Left ventricle myocardium inferior (tissue), 1 donor: ENCODE measurements at places on chromosomes 13 and 19.
A peak's percentile ranks its signal among the peaks of the same experiment; 100 is the strongest.

GRCh38 chr19:2820112-2820702, 539 bp downstream of the ZNF554 start:
- no peak for DNase-seq
- H3K4me1 ChIP-seq, result peaks cover 21% of the 10 kb centered on the region

- no peak for DNase-seq
- H3K36me3 ChIP-seq, result no peaks in the 10 kb centered on the region
- H3K27me3 ChIP-seq, result no peaks in the 10 kb centered on the region
- H3K4me1 ChIP-seq, result no peaks in the 10 kb centered on the region
- H3K4me3 ChIP-seq, result no peak overlapping the region
Observed at GRCh38 chr19:51820831-51821446, 26.0 kb downstream of the FPR3 start.

GRCh38 chr13:42494157-42494556, 79.8 kb upstream of the TNFSF11 start:
- H3K36me3 ChIP-seq, result no peaks in the 10 kb centered on the region
- no peak overlapping the region for H3K27ac ChIP-seq
- no peaks in the 10 kb centered on the region for H3K4me1 ChIP-seq
- H3K4me3 ChIP-seq, result no peak overlapping the region
- DNase-seq, result no peak
- H3K27me3 ChIP-seq, result peaks cover 7% of the 10 kb centered on the region

DNA sequence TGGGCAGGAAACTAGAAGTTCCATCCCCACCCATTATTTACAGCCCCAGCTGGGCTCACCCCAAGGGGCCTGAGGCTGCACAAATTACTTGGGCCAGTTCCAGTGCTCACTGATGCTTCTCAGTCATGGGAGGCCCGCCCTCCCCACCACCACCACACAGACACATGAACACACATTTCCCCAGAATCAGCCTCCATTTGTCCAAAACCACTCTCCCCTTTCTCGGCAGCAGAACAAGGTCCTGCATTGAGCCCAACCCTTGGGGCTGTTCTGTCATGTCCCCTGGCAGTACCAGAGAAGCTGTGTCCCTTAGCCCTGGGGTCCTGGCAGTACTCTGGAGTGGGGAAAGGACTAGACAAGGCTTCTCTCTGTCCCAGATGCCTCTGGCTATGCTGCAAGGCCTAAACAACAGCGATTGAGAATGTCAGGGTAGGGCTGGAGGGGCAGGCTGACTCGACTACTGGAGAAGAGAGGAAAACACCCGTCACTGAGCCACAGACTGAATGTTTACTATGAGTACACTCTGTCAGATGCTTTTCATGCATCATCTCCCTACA, 21.8 kb downstream of the SAMD4B start:
- H3K4me3 ChIP-seq, result no peak overlapping the region
- peaks cover 65% of the 10 kb centered on the region for H3K36me3 ChIP-seq
- peak; percentile 51 for DNase-seq
- no peaks in the 10 kb centered on the region for H3K27me3 ChIP-seq

GRCh38 chr13:44876782-44877324, 112.4 kb downstream of the NUFIP1 start:
- no peaks in the 10 kb centered on the region for H3K36me3 ChIP-seq
- no peak for DNase-seq
- H3K27ac ChIP-seq, result no peak overlapping the region
- peaks cover 6% of the 10 kb centered on the region for H3K4me1 ChIP-seq
- H3K27me3 ChIP-seq, result no peaks in the 10 kb centered on the region

DNA sequence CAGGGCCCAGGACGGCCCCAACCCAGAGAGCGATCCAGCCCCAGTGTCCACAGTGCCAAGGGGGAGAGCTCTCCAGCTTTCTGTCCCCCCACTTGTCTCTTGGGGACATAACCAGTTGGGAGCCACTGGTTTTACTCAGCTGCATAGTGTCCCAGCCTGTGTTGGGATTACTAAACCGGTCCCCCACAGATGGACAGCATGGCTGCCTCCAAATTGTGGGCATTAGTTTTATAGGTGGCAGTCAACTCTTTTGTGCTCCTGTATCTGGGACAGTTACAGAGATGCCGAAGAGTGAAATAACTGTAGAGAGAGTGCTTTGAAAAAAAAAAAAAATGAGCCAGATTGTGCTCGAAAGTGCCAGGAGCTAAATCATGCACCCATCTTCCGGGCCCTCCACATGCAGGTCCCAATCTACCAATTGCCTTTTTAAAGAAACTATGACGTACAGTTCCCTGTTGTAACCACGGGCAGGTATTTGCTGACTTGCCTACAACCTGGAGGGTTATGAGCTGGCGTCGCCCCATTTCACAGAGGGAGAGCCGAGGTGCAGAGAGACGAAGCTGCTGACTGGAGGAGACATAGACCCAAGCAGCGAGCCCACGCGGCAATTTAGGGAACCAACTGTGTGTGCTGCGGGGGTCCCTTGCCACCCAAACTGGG, 2.4 kb upstream of the NFIC start:
- H3K27me3 ChIP-seq, result no peaks in the 10 kb centered on the region
- H3K36me3 ChIP-seq, result no peaks in the 10 kb centered on the region

- no peak overlapping the region for H3K4me3 ChIP-seq
- no peaks in the 10 kb centered on the region for H3K4me1 ChIP-seq
- no peak overlapping the region for H3K27ac ChIP-seq
- peaks cover 46% of the 10 kb centered on the region for H3K27me3 ChIP-seq
- no peak for DNase-seq
Observed at GRCh38 chr13:111396457-111396856, 76.0 kb downstream of the TEX29 start.

- peak within 1 kb of the TSS; percentile 69 for H3K4me3 ChIP-seq
- peak within 1 kb of the TSS; percentile 65 for H3K27ac ChIP-seq
- peaks cover 22% of the 10 kb centered on the region for H3K4me1 ChIP-seq
- peak; percentile 65 for DNase-seq
- no peaks in the 10 kb centered on the region for H3K27me3 ChIP-seq
Observed at GRCh38 chr19:35030257-35031071, at the start of gene SCN1B. Gene SCN1B, plus strand, starts transcription at chr19:35030470. Its CDS starts 351 bp downstream, at chr19:35030821.

DNA sequence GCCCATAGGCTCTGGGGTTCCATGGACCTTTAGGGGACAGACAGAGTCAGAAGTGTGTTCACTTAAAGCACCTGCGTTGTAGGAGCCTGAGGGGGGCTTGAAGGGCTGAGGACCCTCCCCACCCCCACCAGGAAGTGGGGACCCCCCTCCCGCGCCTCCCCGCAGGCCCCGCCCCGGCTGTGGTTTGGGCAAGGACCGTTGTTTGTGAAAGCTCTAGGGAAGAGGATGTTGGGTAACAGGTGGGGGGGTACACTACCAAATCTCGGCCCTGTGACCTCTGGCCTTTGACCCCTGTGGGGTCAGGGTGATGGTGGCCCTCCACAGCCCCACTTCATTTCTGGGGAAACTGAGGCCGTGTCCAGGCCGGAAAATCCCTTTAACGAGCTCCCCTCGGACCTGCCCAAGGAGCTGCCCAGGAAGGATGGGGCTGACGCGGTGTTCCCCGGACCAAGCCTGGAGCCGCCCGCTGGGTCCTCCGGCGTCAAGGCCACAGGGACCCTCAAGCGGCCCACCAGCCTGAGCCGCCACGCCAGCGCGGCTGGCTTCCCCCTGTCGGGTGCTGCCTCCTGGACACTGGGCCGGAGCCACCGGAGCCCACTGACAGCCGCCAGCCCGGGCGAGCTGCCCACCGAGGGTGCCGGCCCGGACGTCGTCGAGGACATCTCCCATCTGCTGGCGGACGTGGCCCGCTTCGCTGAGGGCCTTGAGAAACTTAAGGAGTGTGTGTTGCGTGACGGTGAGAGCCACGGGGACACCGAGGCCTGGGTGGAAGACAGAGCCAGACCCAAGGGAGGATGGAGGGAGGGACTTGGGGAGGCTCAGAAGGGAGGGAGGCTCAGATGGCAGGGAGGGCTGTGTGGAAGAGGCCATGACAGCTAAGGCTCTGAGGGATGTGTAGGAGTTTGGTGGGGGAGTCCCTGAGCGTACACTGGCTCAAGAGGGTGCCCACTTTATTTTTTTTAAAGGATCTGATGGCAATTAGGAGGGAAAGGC, 1.3 kb downstream of the ARHGAP45 start:
- H3K36me3 ChIP-seq, result no peaks in the 10 kb centered on the region
- peaks cover 84% of the 10 kb centered on the region for H3K27me3 ChIP-seq
- H3K27ac ChIP-seq, result peak overlapping the region; percentile 51
- DNase-seq, result peak; percentile 52

GRCh38 chr19:9075064-9075949, 11.6 kb upstream of the OR1M1 start:
- H3K4me3 ChIP-seq, result no peak overlapping the region
- H3K27me3 ChIP-seq, result no peaks in the 10 kb centered on the region
- H3K27ac ChIP-seq, result no peak overlapping the region

- peaks cover 7% of the 10 kb centered on the region for H3K27me3 ChIP-seq
- no peaks in the 10 kb centered on the region for H3K4me1 ChIP-seq
Observed at GRCh38 chr13:98685146-98685545, 67.3 kb downstream of the SLC15A1 start.

- H3K4me1 ChIP-seq, result peaks cover 32% of the 10 kb centered on the region
- no peaks in the 10 kb centered on the region for H3K36me3 ChIP-seq
- peak overlapping the region; percentile 78 for H3K27ac ChIP-seq
- peak; percentile 58 for DNase-seq
- peak overlapping the region; percentile 58 for H3K4me3 ChIP-seq
Observed at GRCh38 chr19:16825312-16826052, 3.7 kb upstream of the SIN3B start.

- no peak overlapping the region for H3K27ac ChIP-seq
- no peaks in the 10 kb centered on the region for H3K27me3 ChIP-seq
- no peak overlapping the region for H3K4me3 ChIP-seq
- H3K4me1 ChIP-seq, result peaks cover 36% of the 10 kb centered on the region
- DNase-seq, result no peak
Observed at GRCh38 chr13:59495936-59496512, 667.7 kb downstream of the DIAPH3 start.
